Stimulated activated CD4-positive, alpha-beta T cell treated with anti-CD3 and anti-CD28 coated beads, Interleukin-2, amount 100 ng/mL, for 4 hours (primary cell): ENCODE measurements at places on chromosomes 2 and 18.

DNA sequence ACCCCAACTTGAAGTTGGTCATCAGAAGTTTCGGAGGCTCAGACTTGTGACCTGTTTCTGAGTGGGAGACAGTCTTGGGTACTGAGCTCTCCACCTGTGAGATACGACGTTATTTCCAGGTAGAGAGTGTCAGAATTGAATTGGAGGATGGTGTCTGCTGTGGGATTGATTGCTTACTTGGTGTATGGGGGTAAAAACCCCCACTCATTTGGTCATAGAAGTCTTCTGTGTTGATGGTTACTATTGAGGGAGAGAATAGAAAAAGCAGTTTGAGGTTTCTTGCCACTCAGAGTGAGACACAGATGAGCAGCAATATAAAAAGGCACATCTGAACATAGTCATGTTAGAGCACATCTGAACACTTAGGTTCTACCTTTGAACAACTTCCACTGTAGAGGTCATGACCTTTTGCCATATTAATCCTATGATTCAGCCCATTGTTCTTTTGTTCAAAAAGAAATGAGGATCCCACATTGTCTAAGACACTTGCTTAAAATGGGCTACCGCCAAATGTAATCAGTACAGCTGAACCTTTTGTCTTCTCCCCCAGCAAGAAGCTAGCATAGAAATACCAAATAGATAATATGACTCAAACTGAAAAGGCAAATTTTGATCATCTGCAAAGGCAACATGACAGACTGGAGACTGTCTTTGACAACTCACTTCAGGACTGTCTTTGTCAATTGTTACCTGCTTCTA lies 73.3 kb downstream of the NAB1 start:
- DNase-seq, result no peak

- DNase-seq, result no peak
Measured at GRCh38 chr2:227228061-227228667, 63.7 kb downstream of the COL4A3 start.

GRCh38 chr2:235651643-235652042 lies 157.8 kb downstream of the AGAP1 start:
- no peak for DNase-seq

GRCh38 chr2:124369181-124369580 lies 344.1 kb downstream of the CNTNAP5 start:
- DNase-seq, result no peak

GRCh38 chr2:228628682-228629081 lies 447.2 kb upstream of the SPHKAP start:
- no peak for DNase-seq

DNA sequence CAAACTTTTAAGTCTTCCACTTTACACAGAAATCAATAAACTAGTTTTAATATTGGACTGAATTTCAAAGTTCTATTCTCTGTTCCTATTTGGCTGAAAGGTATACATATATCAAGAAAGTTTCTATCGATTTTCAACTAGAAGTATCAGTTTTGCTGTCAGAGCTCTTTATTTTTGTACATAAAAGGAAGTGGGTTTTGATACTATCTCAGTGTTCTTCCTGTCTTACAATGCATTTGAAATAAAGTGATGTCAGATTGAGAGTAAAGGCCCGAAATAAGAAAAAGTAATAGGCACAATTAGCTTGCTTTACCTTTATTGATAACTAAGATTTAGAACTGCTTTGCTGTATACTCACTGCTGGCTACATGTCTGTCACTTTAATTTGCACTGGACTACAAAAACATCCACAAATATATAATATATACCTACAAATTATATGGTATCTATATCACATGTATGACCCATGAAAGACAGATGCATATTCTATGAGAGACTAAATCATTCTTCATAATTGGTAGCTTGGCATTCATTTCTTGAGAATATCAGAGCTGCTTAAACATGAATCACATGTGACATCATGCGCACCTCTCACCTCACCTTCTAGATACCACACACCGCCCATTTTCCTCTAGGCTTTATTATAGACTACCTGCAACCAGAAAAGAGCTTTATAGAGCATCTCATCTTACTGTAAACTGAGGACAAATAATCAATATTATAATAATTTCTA lies 83.6 kb downstream of the ASXL2 start:
- no peak for DNase-seq

DNA sequence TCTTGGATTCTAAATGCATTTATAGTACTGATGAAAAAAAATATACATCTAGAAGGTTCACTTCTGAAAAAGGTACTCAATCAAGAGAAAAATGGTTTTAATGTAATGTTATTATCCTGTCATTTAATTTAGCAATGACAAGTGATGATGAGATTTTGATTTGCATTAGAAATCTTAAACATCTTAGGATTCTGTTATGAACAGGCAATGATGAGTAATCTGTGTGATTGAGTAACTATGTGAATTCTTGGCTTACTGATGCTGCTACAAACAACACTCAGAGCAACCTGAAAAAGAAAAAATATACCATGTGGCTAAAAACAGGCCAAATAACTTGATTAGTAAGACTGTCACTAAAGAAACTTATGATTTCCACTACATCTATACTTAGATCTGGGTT lies 30.1 kb downstream of the RBKS start:
- no peak for DNase-seq

DNA sequence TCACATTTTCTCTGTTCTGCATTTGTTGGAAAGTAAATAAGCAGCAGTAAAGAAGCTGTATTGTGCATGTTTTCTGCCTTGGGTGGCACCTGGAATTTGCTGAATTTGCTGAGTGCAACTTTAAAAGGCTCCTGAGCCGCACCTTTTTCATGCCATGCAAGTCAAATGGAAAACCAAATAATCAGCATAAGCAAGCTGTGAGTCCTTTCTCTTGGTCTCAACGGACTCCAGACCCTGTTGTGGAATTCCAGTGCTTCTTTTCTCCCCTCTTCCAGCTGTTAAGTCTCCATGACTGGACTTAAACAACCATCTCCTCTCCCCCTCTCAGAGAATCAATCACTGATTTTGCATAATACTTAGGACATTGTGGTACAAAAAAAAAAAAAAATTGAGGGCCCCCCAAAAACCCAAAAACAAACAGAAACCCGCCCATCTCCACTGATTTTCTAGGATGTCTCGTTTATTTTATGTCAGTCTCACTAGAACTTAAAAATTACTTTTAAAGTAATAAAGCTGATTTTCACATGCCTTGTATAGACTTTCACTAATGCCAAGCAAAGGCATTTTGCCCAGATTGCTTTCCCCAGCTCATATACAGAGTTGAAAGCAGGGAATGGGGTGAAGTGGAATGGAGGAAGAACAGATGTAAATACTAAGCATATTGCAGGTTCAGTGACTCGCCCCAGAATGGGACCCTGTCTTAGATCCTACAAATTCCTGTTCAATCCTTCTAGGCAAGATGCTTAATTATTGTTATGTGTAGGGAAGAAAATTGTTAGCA lies 5.1 kb upstream of the CETN1 start:
- DNase-seq, result no peak

GRCh38 chr2:130810490-130810889 lies 26.2 kb upstream of the ARHGEF4 start:
- no peak for DNase-seq

- peak; percentile 50 for DNase-seq
Measured at GRCh38 chr2:96527286-96528005, 9.1 kb upstream of the ARID5A start.

DNA sequence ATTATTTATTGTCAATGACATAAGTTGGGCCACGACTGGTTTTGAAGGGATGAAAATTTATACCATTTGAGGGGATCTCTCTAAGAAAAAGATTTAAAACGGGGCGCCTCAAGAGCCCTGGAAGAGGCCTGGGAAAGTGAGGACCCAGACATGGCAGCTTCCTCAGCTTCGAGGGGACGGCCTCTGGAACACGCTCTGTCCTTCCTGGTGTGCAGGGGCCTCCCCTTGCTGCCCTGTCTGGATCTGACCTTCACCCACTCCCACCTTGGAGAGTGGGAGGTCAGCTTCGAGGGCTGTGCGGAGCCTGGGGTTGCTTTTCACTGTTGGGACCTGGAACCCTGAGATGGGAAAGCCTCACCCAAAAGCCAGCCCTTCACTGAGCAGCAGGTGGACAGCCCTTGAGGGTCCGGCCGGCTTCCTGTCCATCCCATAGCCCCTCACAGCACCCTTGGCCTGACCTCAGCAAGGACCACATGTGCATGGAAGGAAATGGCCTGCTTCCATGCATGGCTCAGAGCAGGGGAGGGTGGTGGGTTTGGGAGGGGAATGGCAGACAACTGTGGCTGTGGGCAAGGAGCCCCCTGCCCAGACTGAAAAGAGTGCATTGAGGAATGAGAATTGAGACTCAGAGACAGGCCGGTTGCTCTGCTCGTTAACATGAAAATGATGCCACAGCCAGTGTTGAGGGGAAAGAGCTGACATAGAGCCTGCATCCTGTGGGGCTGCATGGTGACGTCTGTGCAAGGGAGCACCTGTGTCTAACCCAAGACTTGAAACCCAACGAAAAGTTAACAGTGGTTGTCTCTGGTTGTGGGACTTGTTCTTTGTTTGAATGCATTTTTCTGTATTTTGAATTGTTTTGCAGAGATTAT lies 16.3 kb downstream of the FBLN7 start:
- peak; percentile 12 for DNase-seq

DNA sequence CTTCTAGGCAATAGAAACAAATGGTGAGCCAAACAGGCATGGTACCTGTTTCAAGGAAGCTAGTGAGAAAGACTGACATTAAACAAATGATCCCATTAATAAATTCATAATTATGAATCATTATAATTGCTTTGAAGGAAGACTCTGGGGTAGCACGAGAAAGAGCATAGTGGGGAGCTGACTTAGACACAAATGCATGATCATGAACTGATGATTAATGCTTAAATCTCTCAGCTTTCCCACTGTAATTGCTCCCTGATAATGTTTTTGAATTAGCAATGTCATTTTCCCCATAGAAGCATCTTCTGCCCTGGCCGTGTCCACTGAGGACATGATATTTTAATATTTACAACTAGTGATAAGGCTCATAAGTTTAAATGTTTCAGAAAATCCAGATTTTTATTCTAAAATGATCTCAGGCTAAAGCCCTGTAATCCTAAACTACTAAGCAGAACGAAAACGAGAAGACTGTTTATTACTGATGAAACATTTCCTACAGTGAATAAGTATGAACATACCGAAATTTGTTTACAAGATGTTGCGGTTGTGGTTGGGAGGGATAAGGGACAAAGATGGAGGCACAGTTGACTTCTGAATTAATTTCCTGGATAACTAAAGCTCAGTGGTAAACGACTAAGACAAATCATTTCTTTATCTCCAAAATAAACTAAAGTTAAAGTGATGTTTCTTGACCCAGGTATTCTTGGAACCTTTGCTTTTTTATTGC lies 47.3 kb upstream of the TACR1 start:
- DNase-seq, result no peak

DNA sequence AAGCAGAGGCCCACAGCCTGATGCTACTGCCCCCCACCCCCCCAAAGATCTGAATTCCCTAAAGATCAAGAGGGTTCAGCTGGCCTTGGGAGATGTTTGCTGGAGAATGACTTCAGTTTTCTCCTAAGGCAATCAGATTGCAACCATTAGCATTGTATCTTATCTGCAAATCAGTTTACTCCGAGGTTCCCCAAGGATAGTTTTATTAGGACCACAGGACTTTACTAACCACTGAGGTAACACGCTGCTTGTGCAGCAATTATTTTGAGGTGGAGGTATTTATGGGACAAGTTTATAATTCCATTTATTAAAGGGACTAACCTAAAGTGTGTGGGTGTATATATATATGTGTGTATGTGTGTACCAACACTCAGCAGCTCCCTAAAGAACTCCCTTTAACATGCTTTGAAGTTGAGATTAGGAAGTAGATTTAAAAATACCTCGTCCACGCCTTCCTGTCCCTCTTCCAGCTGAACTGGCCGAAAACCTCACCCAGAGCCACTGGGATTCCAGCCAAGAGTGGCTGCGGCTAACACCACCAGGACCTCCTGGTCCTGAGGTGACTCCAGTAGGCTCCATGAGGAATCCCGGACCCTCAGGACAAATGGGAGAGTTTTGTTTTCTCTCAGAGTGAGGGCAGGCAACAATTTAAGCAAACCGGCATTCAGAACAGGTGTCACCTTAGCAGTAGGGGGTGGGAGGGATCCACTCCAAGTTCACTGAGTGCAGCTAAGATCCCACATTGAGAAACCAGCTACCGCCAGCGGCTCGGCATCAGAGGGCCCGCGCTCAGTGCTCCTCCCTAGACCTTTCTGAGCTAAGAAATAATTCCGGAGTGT lies 3.0 kb upstream of the DLX1 start:
- no peak for DNase-seq

GRCh38 chr2:150191349-150191748 lies 296.1 kb downstream of the RND3 start:
- no peak for DNase-seq

DNA sequence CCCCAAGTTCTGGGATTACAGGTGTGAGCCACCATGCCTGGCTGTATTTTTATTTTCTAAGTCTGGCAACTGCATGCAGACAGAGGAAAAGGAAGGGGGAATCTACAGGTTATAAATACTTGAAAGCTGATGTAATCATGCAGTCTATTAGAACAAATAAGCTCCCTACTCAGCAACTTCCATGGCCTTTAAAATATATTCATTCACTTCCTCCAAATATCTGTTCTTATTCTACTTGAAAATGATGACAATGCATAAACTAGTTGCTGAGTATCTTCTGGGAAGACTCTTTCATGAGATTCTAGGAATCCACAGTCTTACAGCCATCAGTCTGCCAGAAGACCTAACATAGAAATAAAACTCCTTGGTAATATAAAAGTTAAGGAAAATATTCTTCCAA lies 66.9 kb upstream of the NCKAP5 start:
- DNase-seq, result no peak

GRCh38 chr2:151114874-151115273 lies 146.8 kb downstream of the RBM43 start:
- no peak for DNase-seq

- no peak for DNase-seq
Measured at GRCh38 chr2:189178054-189178453, 1.5 kb downstream of the COL5A2 start.

DNA sequence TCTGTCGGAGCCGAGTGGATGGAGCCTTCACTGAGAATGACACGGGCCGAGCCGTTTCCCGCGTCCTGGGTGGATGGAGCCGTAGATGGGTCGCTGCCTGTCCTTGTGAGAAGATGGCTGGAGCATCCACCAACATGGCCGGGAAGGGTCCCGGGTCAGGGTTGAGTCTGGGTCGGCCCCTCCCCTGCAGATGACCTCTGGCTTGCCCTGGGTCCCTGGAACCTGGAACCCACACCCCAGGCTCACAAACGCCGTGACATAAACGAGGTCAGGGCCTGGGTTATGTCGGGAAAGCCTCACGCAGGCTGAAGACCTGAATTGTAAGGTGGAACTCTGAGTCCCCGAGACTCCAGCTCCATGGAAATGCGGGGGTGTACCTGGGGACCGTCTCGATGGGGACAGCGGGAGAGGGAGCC lies 94.9 kb downstream of the NFATC1 start:
- DNase-seq, result no peak

DNA sequence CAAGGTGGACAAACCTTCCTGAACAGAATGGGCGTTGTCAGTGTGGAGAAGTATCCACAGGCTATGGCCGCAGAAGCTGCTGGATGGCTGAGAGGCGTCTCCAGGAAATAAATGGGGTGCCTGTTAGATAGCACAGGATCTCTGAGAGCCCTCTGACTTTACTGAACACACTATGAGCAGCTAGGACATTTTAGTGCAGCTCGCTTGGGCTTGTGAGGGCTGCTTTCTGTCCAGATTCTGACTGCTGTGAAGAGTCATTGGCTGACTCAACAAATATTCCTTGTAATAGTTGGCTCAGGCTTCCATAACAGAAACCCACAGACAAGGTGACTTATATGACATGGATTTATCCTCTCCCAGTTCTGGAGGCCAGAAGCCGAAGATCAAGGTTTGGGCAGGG lies 100.2 kb upstream of the SNTG2 start:
- DNase-seq, result no peak

GRCh38 chr2:184316921-184317320 lies 281.4 kb upstream of the ZNF804A start:
- DNase-seq, result no peak

GRCh38 chr2:197216361-197216979 lies 94.1 kb downstream of the ANKRD44 start:
- DNase-seq, result no peak
